ENCODE measurements at places on chromosomes 6 and 20. TPM values are rescaled to one million over a fixed set of nuclear protein-coding genes. Genes with fewer than 3 reads are reported as not detected.

Gene SUPT3H
- 9.7 TPM for total RNA-seq

Gene LBP
- not detected for total RNA-seq

Gene GMDS
- 23.7 TPM for total RNA-seq

Gene NKAIN2
- not detected for total RNA-seq

Gene MYT1
- total RNA-seq, result not detected

Gene PGC
- total RNA-seq, result not detected

Gene HLA-DOA
- 3.4 TPM for total RNA-seq

Gene STK35
- 18.9 TPM for total RNA-seq

Gene MDC1
- total RNA-seq, result 49.7 TPM

Gene SLC22A7
- not detected for total RNA-seq

Gene PSORS1C1
- total RNA-seq, result not detected

Gene TBX18
- not detected for total RNA-seq
